G401 (cell line): ENCODE measurements at places on chromosomes 16 and 17.
A peak's percentile ranks its signal among the peaks of the same experiment; 100 is the strongest.

DNA sequence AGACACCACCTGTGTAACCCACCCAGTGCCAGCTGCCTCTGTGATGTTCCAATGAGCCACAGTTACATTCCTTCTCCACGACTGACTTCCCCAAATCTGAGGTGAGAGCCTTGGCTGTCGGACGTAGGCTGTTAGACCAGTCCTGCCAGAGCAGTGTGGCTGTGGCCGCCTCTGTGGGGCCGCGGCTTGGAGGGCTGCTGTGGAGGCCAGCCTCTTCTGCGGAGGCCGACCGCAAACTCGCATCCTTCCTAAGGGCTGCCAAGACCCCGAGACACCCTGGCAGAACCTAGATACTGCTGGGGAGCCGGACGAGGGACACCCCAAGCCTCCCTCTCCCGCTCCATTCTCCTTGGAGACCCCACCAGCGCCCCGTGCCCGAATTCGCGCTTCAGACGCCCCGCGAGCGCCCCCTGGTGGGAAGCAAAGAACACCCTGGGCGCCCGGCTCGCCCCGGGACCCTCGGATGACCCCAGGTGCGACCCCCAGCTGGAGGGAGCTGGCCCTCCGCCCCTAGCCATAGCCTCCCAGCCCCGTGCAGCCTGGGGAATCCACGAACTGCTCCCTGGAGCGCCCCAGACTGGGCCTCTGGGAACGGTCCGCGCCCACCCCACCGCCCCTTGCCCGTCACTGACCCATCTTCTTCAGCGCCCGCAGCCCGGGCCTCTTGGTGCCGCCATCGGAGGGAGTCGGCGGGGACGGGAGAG, 547 bp downstream of the PLCD3 start:
- DNase-seq, result peak; percentile 27

GRCh38 chr16:51430716-51431369, 279.8 kb upstream of the SALL1 start:
- no peak for DNase-seq

DNA sequence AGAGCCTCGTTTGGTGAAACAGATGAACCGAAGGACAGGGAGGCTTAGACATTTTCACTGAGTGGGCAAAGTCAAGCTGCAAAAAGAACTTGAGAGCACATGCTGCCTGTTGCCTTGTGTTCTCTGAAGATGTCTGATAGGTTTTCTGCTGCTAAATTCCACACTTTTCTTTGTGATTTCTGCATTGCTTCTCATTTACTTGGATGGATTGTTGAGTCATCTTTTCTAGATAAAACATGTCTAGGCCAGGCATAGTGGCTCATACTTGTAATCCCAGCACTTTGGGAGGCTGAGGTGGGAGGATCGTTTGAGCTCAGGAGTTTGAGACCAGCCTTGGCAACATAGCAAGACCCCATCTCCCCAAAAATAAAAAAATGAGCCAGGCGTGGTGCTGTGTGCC, 80.4 kb upstream of the CLEC18A start:
- DNase-seq, result no peak

GRCh38 chr17:46818316-46818928, at the start of gene WNT3:
TSS of gene WNT3 (minus strand) at chr17:46818692. CDS start at chr17:46818597, 95 bp downstream.
- DNase-seq, result no peak
